Memory B cell (primary cell): ENCODE measurements at places on chromosomes 2 and 18.

DNA sequence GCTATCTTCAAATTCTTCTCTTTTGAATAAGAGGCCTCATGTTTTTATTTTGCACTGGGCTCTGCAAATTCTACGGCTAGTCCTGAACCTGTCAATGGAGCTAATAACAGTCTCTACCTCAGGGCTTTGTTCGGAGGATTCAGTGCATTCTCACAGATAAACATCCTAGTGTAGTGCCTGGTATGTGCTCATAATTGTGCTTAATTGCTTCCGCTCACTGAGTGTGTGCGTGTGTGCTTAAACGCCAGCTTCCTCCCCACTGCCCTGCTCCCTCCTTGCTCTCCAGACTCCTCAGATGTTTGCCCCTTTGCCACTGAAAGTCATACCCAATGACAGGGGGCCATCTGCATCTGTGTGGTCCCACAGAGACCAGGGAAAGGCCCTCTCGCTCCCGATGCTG is 6.7 kb downstream of the GYPC start:
- no peak for DNase-seq

- DNase-seq: no peak
Measured at GRCh38 chr2:212979046-212979612, 172.3 kb downstream of the IKZF2 start.

GRCh38 chr2:128344101-128344500 is 25.4 kb upstream of the HS6ST1 start:
- no peak for DNase-seq

- no peak for DNase-seq
Measured at GRCh38 chr2:65343386-65343785, 89.0 kb downstream of the SPRED2 start.

DNA sequence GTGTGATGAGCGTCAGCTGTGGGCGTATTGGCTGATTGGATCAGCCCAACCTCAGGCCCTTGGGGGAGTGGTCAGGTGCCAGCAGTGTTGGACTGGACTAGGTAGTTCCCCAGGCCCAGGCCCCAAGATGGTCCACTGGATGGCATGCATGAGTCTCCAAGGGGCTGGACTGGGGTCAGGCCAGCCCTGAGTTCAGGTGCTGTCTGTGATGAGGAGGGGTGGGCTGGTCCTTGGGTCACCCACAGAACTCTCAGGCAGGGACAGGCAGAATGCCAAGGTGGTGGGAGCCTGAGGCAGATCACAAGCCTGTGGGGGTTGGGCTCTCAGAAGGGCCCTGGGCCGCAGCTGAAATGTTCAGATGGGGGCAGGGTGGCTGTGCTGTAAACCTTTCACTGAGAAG is 59.5 kb upstream of the THUMPD2 start:
- no peak for DNase-seq

DNA sequence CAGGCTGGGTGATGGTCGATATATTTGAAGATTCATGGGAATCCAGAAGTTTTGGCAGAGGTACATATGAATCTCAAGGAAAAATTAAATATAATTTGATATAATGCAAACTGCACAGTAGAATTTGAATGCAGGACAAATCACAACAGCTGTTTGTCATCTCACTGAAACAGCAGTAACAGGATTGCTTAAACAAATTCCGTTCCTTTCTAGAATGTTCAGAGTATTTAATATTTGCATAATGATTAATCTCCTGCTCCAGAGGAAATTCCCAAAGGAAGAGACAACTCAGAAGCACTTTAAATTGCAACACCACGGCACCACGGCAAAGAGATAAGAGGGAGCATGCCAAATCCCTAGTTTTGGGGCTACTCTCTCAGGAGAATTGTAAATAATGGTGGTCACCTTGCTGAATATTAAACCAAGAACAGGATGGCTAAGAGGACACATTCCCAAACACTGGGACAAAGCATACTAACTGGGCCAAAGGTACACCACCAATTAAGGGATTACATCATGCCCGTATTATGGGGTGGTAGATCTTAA is 67.8 kb upstream of the MAP4K3 start:
- no peak for DNase-seq

DNA sequence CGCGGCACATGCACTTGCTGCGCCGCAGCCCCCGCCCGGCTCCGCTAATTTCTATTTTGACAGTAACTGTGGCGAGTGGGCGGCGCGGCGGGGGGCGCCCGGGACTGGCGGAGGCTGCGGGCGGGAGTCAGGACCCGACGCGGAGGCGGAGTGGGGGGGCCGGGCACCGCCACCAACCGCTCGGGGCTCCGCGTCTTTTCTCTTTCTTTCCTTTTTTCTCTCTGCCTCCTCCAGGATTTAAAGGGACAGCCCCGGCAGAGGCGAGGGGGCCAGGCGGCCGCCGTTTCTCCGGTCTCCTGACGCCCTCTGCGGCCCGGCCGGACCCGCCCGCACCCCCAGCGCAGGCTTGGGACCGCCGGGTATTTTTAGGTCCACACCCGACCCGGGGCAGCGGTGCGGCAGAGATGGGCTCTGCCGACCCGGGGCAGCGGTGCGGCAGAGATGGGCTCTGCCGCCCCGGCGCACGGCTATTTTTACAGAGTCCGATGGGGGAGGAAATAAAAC is 460 bp upstream of the ZBTB7C start:
- no peak for DNase-seq

DNA sequence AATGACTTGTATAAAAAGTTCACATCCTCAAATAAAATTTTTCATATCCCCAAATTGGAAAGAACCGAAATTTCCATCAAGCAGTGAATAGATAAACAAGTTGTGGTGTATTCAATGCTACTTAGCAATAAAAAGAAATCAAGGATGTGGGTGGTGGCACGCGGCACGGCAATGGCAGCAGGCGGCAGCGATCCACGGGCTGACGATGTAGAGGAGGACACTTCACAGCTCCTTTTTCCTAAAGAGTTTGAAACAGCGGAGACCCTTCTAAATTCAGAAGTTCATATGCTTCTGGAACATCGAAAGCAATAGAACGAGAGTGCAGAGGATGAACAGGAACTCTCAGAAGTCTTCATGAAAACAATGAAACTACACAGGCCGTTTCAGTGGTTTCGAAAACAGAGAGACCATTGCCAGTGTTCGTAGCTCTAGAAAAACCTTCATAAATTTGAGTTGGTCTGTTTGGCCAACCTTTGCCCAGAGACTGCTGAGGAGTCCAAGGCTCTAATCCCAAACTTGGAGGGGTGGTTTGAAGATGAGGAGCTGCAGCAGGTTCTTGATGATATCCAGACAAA is 9.8 kb upstream of the IL36A start:
- DNase-seq: no peak
